ENCODE measurements at places on chromosomes 16 and 17.

GRCh38 chr16:52066962-52067361 is 480.0 kb downstream of the TOX3 start:
- DNase-seq, result no peak

DNA sequence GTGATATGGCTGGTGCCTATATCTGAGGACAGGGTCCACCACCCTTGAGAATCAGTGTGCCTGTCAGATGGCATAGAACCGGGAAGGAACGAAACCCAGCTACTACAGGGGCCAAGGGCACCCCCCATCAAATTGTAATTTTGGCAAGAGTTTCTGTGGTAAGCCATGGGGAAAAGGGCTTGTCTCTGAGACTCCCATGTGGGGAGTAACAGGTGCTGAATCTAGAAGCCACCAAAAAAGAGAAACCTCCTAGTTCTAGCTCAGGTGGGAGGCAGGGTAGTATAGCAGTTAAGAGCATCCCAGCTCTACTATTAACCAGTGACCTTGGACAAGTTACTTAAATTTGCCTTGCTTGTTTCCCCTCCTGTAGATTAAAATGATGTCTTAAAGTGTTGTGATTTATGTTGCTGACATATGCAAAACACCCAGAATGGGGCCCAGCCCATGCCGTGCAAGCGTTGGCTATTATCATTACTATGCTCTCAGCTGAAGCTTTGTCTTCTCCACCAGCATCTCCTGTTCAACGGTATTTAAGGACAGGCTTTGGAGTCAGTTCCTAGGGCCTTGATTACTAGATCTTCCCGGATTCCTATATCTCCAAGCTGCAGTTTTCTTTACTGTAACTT is 210.7 kb upstream of the NLRP1 start:
- DNase-seq, result no peak

DNA sequence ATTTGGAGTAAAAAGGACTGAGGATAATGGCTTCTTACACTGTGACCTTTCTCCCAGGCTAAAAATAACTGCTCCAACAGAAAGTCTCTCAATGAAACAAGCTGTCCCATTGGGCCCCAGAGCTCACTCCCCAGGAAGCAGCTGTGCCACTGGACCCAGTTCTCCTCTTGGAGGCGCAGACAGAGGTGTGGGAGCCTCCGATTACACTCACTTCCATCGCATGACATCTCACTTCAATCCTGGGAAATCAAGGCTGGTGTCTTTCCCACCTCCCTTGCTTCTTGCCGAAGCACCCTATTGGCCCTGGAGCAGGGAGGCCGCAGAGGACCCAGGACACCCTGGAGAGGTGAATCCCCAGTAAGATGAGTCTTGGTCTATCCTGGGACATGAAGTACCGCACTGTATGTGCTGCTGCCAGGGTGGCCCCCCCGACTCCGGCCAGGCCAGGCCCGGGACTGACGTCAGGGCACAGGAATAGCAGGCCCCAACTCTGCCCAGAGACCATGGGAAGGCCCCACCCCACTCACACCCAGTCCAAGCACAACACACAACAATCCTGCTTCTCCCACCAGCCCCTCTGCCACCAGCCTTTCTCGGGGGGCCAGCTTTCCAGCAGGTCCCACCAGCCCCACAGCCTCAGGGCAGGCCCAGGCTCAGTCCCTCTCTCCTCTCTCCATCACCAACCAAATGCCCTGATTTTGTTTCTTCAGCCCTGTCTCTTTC is 29.5 kb downstream of the SRL start:
- no peak for DNase-seq

- no peak for DNase-seq
Observed at GRCh38 chr16:48450367-48450766, 65.2 kb upstream of the SIAH1 start.

GRCh38 chr16:11312718-11313492 is 31.8 kb upstream of the PRM1 start:
- DNase-seq, result no peak

DNA sequence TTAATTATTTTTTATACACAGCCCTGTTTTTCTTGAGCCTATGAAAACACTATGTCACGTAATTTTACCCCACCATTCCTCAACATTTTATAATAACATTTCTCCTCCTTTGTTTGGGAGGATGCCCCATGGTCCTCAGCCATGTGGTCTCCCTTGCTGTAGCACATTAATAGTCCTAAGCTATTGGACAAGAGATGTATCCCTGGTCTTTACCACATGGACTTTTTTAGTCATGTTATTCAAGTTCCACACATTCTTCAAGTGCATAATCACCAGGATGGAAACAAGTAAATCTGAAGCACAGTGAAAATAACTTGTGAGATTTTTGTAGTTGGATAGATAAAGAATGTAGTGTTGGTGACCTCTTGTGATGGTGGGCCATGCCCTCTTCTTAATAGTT is 2.0 kb upstream of the KRTAP2-3 start:
- no peak for DNase-seq

DNA sequence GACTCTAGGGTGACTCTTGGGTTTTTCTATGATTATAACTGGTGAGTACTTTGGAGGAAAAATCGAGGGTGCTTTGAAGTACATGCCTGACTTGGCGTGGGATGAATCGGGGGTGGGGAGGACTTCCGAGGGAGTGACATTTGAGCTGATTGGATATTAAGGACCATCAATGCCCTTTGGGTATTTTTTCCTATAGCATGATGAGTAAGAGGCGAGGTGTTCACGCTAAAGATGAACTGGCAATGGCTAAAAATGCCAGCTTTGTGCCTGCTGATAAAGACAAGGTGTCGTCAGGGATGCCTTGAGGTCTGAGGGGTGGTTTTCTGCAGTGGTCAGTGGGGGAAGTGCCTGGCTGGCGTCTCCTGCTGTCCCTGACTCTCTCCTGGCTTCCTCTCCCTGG is 25.3 kb downstream of the USP43 start:
- DNase-seq, result no peak

DNA sequence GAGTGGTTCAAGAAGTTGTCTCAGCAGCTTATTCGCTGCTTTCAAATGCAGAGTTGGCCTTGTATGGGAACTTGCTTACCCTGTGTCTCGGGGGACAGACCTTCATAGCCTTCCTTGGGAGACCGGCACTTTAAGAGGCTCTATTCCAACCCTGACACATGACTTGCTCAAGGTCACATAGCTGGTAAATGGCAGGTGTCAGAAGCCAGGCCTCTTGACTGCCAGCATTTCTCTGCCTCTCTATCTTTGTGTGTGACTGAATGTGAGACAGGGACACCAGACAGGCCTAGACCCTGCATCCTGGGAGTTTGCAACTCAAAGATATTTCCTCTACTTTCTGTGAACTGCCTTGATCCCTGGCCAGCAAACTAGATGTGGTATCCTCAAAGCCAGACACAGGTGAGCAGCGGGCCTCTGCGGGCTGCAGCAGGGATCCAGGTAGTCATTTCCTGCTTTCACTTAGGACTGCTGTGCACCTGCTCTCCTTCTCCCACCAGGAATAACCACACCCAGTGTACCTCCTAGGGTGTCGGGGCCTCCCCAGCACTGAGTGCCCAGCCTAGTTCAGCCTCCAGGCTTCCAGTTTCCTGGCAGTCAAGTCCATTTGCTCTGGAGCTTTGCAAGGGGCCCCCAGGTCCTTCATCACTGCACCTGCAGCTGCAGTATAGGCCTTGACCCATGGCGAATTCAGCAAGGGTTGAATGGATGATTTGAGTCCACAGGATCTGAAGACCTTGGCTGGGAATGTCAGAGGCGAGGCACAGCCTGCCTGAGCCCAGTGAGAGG is 116.6 kb upstream of the TNRC6C start:
- no peak for DNase-seq

- no peak for DNase-seq
Observed at GRCh38 chr16:4090351-4090851, 25.8 kb downstream of the ADCY9 start.

GRCh38 chr16:27840311-27841060 is 223.0 kb downstream of the GSG1L start:
- DNase-seq, result no peak

- no peak for DNase-seq
Observed at GRCh38 chr17:59631276-59631675, 11.6 kb downstream of the CLTC start.

- DNase-seq, result no peak
Observed at GRCh38 chr17:68306819-68307218, 15.5 kb downstream of the ARSG start.

DNA sequence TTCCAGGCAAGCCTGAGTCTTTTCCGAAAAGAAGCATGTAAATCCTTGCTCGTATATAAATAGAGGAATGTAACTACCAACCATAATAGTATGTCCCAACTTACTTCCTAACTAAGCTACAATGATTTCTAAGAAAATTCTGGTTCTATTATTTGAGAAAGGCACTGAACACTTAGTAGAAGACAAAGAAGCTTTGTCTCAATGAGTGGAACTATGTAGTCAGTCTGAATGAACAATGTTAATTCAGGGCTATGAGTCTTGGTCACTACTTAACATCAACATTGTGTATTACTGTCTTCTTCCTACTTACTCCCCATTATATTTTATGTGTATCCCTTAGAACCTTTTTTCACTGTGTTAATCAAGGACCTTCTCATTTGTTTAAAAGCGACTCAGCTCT is 206.0 kb downstream of the CYB561 start:
- no peak for DNase-seq
